ENCODE measurements at places on chromosomes 16 and 17.

- DNase-seq = no peak
Observed at GRCh38 chr17:66406701-66407644, 104.6 kb downstream of the PRKCA start.

DNA sequence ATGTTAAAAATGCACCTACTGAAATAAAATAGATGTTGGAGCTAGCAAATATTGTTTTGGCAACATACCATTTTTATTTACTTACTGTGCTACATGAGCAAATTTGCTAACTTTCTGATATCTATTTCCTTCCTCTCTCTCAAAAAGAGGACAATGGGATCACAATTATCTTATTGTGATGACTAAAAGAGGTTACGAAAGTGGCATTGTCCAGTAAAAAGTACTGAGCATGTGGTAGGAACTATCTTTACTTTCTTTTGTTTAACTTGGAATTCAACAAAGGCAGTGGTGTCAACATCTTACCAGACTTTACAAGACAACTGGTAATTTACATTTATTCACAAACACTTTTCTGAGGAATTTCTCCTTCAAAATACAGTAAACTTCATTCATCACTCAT lies 1542.6 kb upstream of the CDH8 start:
- no peak for DNase-seq

GRCh38 chr17:67528751-67529436 lies 151.8 kb downstream of the PITPNC1 start:
- DNase-seq = no peak

- DNase-seq = peak; percentile 80
Observed at GRCh38 chr17:63699638-63700527, at the start of gene LIMD2. TSS of gene LIMD2 (minus strand) at chr17:63700125. CDS start at chr17:63699298, 827 bp downstream.

DNA sequence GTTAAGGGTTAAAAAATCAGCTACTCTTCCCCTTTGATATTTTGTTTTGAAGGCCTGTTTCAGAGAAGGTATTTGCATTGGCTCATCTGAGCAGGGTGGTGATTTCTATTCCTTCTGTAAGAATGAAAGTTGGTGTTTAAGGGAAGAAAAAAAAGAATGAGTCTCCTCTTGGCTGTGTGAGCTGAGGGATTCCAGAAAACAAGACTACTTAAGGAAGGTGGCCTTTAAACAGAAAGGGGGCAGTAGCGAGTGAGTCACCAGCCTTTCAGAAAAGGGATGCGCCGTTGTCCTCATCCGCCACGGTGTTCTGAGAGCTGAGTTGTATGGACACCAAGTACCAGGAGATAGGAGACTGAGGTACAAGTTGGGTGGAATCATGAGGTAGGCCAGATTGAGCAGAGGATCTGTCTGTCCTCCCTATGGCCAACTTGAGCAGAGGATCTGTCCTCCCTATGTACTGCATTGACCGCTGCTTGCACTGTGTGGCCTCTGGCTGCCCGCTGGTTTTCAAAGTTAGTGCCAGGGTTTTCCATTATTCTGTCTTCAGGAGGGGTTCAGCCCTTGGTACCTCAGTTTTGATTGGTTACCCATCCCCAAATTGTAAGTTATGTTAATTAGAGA lies 8.2 kb downstream of the PRKCA start:
- DNase-seq = no peak

DNA sequence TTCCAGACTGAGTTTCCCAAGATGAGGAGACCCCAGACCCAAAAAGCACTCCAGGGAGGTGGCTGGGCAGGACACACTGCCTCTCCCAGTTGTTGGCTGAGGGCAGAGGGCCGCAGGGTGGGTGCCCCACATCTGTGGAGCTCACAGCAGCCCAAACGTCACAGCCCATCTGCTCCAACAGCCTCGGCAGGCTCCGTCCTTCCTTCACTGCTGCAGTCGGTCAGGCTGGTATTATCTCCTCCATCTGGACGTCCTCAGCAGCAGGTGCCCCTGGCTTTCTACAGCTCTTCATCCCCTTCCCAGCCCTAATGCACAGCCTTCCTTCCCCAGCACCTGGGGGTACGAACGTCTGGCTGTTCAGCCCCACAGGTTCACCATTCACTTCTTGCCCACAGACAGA lies 55.2 kb downstream of the PRMT7 start:
- no peak for DNase-seq

- no peak for DNase-seq
Observed at GRCh38 chr16:80109581-80109980, 431.2 kb upstream of the DYNLRB2 start.

GRCh38 chr17:78211032-78211431 lies 3.0 kb upstream of the BIRC5 start:
- no peak for DNase-seq

DNA sequence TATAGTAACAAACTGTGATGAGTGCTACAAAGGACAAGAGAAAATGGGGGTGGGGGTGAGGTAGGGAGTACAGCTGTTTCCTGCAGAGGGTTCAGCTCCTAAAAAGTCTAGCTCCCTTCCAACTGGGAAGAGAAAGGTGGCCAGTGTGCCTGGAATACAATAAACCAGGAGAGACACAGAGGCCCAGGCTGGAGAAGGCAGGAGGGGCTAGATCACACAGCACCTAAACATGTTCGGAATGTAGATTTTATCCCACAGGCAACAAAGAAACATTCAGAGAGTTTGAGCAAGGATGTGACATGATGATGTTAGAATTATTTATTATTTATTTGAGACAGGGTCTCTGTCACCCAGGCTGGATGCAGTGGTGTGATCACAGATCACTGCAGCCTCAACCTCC lies 10.2 kb downstream of the TEX2 start:
- DNase-seq = no peak

GRCh38 chr17:28519236-28519635 lies 13.1 kb downstream of the FOXN1 start:
- DNase-seq = no peak

DNA sequence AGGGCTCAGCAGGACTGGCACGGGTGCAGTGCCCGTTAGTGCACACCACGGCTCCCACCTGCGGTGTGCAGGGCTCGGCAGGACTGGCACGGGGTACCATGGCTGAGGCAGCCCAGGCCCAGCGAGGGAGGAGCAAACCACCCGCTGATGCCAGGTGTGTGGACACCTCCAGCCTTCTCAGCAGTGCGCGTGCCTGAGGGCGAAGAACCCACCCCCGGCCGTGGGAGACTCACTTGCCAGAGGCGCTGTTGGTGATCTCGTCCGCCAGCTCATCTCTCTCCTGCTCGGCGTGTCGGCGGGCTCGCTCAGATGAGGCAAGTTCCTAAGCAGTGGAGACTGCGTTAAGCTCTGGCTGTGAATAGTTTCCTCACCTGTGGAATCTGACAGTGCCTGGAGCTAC lies 45.4 kb downstream of the NDEL1 start:
- DNase-seq = no peak

DNA sequence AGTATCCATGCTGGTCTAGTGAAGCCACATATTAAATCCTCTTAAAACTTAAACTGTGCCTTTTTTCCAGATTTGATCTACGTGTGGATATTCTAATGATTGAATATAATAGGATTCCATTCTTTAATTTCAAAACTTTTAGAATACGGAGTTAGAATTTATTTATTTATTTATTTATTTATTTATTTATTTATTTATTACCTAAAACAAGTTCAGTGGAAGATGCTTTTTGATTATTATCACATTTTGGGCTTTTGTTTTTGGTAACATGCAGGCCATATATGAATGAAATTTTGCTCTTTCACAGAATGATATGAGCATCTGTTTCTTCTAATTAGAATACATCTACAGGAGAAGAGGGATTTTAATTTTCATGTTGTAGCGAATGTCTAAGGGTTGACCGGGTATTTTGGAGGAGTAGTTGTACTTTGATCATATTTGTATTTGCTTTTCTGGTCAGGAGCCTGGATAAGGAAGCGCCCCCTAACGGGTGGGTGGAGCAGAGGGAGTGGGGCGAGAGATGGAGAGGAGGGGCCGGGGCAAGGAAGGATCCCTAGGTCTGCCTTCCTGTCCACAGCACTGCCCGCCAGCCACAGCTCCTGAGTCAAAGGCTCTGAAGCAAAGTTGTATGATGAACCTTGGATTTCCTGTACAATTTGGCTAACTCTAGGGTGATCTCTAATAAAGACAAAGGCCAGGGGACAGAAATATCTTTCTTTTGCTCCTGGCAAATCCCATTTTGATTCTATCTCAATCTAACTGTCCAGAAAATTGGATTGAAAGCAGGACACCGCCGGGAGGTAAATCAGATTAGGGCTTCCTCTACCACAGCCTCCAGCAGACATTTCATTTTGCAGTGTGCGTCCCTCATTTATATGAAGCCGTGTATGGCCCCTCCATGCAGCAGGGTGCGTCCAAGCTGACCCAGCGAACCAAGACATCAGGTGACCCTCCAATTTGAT lies 149.1 kb downstream of the PRKCA start:
- no peak for DNase-seq

- DNase-seq = no peak
Observed at GRCh38 chr17:64439956-64440355, 9.0 kb upstream of the MILR1 start.

- DNase-seq = no peak
Observed at GRCh38 chr16:25210758-25211157, 6.0 kb upstream of the AQP8 start.

DNA sequence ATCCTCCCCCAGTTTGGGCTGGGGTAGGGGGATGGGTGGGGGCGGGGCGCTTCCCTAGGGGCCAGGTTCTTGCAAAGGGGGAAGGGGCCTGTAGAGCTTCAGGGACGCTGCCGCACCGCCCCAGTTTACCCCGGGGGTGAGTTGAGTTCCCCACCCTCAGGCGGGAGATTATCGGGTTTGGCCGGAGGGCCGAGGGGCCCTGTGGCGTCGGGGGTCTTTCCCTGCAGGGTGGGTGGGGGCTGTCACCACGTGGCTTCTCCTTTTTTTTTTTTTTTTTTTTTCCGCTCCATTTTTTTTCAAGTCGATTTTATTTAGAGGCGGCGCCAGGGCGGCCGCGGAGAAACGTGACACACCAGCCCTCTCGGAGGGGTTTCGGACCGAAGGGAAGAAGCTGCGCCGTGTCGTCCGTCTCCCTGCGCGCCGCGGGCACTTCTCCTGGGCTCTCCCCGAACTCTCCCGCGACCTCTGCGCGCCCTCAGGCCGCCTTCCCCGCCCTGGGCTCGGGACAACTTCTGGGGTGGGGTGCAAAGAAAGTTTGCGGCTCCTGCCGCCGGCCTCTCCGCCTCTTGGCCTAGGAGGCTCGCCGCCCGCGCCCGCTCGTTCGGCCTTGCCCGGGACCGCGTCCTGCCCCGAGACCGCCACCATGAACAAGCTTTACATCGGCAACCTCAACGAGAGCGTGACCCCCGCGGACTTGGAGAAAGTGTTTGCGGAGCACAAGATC lies at the start of gene IGF2BP1:
IGF2BP1 (plus strand) TSS at position 283 of the 724 bp plus-strand sequence; CDS start at position 644, 361 bp downstream.
- DNase-seq = no peak

GRCh38 chr16:50279504-50279865 lies 13.1 kb downstream of the ADCY7 start:
- no peak for DNase-seq

- no peak for DNase-seq
Observed at GRCh38 chr16:56866955-56867830, 2.2 kb downstream of the SLC12A3 start.

GRCh38 chr17:39462631-39463375 lies 1.5 kb downstream of the CDK12 start:
- no peak for DNase-seq

DNA sequence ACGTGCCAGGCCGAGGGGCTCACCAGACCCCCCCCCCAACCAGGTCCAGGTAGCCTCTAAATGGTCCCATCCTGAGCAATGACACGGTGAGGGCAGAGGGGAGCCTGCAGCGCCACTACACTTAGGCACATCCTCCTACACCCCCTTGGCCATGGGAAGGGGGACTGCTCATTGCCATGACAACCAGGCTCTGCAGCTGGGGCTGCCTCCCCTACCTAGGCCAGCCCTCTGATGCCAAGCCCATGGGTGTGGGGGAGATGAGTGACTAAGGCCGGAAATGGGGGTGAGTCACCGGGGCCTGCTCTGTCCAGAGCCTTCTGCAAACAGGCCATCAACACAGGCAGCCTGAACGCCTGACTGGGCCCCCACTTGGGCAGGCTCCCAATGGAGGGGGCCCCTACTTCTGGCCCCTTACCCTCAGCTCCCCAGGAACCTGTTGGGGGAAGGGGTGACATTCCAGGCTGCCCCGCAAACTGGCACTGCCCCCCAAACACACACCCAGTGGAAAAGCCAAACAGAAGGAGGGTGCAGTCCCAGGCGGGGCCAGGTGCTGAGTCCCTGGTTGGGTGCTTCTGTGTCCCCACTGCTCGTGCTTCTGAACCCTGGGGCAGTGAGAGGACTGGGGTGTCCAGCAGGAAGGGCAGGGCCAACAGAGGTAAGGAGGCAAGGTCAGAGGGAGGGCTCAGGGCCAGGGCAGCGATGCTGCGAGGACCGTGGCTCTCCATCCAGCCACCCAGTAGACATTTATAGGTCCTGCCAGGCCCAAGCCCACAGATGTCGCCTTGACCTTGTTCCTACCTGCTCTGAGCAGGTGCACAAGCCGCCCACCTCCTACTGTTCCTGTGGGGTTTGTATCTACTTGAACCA lies 8.2 kb downstream of the PLCD3 start:
- peak; percentile 24 for DNase-seq

DNA sequence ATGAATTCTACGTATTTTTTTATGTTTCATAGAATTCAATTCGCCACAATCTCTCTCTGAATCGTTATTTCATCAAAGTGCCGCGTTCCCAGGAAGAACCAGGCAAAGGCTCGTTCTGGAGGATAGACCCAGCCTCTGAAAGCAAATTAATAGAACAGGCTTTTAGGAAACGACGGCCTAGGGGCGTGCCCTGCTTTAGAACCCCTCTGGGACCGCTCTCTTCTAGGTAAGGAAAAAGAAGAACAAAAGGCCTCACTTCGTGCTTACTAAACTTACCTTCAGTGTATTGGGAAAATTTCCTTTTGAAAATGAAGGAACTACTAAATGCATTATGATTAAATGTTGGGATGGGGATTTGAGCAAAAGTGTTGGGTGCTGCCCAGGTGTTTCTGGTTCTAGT lies 63.2 kb downstream of the FOXK2 start:
- DNase-seq = no peak

DNA sequence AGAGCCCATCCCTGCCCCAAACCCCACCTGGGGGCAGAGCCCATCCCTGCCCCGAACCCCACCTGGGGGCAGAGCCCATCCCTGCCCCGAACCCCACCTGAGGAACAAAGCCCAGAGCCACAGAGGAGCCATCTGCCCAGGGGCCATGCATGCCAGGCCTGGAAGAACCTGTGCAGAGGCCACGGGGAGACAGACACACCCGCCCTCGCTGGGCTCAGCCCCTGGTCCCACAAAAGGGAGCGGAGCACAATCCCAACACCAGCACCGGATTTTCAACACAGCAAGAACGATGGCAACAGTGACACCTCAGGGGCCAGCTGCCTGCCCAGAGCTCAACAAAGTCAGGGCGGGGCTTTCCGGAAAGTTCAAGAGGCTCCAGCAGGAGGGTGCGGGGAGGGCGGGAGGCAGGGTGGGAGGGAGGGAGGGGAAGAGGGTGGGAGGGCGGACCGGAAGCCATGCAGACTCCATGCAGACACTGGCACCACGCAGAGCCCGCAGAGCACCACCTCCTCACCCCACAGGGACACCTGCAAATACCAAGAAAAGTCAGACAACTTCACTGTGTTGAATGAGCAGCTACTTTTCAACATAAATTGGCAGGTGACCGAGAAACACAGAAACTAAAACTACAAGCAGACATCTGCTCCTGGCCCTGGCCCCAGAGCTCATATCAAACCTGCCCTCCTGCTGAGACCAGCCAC lies 27.9 kb upstream of the C16orf95 start:
- DNase-seq = peak; percentile 37
